Stimulated activated CD4-positive, alpha-beta T cell treated with anti-CD3 and anti-CD28 coated beads, Interleukin-12 subunit alpha, Interleukin-12 subunit beta, amount 100 ng/mL, for 48 hours (primary cell): ENCODE measurements at places on chromosomes 5 and 9.

DNA sequence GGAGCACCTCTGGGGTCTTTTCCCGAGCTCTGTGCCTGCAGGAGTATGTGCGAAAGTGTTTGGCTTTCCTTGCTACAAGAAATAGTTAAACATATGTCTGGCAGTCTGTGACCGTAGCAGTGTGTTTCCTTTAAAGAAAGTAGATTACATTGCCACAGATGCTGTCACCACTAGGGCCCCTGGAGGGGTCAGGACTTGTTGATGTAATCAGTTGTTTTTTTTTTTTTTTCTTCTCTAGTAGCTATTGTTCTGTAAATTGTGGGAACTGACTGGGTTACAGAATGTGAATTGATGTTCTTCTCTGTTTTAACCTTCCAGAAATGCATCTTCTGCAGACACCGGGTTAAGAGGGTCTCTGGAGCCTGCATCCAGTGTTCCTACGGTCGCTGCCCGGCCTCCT lies 345.6 kb downstream of the KDM4C start:
- no peak for DNase-seq

DNA sequence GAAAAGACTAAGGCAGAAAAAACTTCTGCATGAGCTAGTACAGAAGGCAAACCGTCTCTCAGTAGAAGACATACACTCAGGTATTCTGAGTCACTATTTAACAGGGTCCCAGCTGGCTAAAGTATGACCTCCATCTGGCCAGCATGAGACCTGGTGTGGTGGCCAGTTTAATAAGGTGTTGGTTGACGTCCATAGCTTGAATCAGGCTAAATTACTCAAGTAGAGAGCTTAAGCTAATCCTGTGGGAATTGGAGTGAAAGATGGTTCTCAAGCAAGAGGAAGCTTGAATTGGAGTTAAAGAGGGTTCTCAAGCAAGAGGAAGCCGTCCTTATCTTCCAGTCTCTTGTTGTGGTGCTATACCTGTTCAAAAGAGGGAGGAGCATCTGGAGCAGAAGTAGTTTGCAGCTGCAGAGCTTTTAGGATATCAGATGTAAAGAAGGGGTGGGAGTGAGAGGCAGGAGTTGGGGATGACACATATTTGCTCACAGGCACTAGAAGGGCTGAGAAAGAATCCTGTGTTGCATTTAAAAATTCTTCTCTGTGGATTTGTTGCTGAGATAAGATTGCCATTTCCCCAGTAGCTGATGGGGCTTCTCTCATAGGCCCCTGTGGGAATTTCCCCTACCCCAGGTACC lies 136.1 kb upstream of the RUSC2 start:
- DNase-seq, result no peak

DNA sequence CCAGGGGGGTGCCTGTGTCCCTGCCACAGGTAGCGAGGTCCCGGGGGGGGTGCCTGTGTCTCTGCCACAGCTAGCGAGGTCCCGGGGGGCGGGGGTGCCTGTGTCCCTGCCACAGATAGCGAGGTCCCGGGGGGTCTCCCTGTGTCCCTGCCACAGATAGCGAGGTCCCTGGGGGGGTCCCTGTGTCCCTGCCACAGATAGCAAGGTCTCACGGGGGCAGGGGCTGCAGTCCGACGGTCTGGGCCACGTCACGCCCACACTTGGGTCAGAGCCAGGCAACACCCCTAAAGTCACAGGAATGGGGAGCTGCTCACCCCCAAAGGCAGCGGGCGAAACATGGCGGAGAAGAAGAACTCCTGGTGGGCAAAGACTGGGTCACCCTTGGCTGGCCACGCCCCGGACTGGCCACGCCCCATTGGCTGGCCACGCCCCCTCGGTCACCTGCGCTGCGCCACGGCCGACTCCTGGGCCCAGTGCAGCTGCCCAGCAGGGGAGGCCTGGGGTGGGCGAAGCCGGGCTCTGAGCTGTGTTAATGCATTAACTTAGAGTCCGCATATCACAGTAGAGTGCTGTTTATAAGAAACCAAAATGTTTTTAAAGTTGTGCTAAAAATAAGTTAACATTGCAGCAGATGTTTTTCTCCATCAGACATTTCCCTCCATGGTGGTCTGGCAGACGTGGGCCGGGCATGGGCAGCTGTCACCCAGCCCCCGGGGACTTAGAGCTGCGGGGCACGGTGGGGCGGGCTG lies 7.0 kb downstream of the NOXA1 start:
- DNase-seq, result no peak

DNA sequence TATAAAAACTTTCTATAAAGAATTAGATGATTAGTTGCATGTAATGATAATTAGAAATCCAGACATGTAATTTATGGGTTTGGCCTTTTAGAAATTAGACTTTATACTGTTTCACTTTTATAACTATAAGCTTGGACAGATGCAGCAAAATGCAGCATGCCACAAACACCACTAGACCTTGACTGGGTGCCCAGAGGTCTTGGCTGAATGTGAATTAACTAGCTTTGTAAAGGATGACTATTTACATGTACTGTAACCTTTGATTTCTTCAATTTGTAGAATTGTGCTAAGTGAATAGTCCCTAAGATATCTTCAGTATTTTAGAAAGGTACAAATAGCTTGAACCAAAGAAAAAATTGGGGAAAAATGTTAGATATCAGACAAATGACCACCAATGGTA lies 2168.1 kb downstream of the MAT2B start:
- no peak for DNase-seq

DNA sequence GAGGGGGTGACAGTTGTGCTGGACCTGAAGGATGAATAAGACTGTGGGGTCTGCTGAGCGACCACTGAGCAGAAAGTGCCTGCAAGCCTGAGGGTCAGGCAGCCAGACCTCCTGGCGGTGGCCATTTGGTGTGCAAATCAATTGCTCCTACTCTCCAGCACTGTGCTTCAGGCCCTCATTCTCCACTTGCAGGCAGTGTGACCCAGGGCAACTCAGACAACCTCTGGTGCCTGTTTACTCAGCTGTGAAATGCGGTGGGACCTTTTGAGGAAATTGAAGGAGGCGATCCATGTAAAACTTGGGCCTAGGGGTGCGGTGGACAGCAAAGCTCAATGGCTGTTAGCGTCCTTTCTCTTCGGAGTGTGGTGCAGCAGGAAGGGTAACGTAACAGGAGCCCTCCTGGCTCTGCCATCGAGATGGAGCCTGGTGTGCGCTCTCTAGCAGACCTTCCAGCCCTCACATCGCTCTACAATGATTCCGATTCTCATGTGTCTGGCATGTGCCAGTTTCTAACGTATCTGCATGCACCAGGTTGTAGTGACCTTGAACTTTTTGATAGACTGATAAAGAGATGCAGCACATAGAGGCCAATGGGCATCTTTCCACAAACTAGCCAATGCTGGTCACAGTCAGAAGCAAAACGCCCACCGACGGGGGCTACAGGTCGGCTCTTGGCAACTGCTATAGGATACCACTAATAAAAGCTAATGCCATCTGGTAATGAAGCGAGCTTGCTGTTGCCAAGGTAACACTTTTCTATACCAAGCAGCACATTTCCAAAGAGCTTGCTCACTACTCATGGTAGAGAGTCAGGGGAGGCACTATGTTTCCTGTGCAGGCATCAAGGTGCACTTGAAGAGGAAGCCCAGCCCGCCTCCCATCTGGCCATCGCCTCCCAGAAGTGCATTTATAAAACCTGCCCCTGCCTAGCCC lies 159.7 kb upstream of the RAPGEF1 start:
- DNase-seq, result no peak

GRCh38 chr5:94754824-94755223 lies 136.4 kb downstream of the SLF1 start:
- no peak for DNase-seq

- DNase-seq, result no peak
Measured at GRCh38 chr5:112823656-112824055, 37.4 kb upstream of the SRP19 start.

- DNase-seq, result no peak
Measured at GRCh38 chr9:37053684-37054362, 19.8 kb upstream of the PAX5 start.

- DNase-seq, result no peak
Measured at GRCh38 chr5:65907135-65907534, 19.2 kb upstream of the ERBIN start.

GRCh38 chr9:14213504-14213903 lies 100.4 kb downstream of the NFIB start:
- DNase-seq, result no peak

- peak; percentile 39 for DNase-seq
Measured at GRCh38 chr5:113487781-113488644, at the start of gene MCC. Gene MCC (minus strand): TSS chr5:113488453.

- DNase-seq, result no peak
Measured at GRCh38 chr5:633501-633955, 21.4 kb downstream of the CEP72 start.

DNA sequence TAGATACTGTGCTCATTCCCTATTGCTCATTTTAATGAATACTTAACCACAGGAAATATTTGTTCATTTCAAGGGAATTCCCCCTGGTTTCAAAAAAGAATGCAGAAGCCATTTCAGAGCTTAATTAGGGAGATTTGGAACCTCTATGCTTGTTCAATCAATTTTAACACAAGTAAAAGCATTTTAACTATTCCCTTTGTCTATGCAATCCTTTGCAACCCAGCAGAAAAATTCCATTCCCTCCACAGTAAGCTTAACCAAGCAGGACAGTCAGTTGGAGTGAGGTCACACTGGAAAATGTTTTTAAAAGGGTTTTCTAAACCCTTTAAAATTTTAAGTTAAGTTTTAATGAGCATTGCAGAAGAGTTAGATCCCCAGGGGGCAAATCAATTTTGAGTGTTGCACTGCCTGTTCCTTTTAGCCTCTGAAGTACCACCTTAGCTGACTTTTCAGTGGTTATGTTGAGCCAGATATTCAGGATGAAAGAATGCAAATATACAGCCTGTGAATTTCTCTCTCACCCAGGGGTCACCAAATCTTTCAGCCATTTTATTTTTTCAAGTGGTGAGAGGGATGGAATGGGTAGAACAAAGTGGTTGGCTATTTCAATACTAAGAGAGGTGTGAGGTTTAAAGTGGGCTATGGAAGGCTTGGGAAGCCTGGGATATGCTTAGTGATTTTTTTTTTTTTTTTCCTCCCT lies 356.2 kb upstream of the NUDT12 start:
- DNase-seq, result no peak

- no peak for DNase-seq
Measured at GRCh38 chr5:28499766-28500290, 1461.4 kb upstream of the CDH9 start.

- DNase-seq, result no peak
Measured at GRCh38 chr5:157161996-157162395, 4.1 kb downstream of the GARIN3 start.

DNA sequence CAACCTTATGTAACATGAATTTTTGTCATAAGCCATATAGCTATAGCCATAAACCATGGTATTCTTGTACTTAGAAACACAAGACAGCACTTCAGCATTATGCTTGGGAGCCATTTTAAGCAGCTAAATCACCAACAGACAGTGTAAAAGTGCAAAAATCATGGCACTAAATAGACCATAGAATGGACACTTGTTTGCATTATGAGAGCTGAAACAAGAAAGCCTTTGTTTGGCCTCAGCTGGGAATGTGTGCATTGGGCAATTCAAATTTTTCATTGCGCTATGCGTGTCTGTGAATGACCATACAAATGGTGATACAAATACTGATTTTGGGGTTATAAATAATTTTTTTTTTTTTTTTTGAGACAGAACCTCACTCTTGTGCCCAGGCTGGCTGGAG lies 23.7 kb downstream of the KDM4C start:
- no peak for DNase-seq

DNA sequence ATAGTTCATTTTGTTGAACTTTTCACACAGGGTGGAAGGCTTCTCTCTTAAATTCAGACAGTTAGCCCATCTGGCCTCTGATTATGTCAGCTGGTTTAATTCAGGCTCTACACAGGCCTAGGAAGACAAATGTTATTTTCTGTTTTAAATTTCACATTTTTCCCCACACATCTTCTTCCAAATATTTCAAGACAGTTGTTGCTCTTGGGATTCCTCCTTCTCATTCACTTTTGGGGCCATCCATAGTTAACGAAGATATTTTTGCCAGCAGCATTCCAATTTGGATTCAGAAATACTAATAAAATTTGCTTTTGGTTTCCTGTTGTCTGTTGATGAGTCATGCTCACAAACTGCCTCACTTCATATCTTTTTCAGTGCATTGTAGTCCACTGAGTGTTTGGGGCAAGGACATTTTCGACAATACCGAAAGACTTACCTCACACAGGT lies 475.4 kb downstream of the DMAC1 start:
- DNase-seq, result no peak

DNA sequence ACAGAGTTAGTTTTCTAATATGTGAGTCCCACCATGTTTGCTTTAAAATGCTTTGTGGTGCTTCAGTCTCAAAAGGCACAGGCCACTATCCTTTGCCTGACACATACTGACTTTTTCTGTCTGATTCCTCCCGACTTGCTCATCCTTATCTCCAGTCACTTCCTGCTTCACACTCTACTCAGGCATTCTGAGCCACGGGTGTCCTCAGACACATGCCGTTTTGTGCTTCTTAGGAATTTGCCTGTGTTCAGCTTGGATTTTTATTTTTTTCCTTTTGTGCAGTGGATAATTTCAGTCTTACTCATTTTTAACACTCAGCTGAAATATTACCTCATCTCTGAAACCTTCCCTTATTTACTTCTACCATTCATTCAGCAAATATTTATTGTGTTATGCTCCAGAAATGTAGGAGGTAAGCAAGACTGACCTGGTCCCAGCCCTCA lies 54.1 kb downstream of the MAN2A1 start:
- DNase-seq, result no peak

DNA sequence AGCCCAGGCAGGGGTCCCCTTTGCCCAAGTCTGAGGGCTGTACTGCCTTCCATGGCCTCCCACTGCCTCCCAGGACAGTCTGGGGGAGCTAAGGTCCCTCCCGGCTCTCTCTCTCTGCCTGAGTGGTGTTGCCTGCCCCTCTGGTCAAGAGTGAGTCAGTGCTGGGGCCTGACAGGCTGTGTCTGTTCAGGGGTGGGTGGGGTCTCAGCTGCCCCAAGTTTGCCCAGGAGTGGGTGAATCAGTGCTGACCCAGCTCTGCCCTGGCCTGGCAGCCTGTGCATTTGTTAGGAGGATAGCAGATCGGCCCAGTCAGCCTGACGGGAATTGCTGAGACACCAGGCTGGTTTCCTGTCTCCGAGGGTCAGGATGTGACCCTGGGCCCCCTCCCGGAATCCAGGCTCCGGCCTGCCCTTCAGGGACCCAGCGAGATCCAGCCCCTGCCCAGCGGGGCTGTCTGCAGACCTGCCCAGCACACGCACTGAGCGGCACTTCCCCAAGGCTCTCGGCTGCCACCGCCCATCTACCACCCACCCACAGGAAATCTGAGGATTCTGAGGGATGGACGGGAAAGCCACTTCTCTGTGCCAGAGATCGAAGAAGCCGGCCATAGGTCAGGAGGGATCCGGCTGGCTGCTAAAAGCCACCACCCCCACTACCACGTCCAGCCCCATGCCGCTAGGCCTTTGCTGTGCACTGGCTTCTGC lies 15.9 kb downstream of the ENG start:
- no peak for DNase-seq

DNA sequence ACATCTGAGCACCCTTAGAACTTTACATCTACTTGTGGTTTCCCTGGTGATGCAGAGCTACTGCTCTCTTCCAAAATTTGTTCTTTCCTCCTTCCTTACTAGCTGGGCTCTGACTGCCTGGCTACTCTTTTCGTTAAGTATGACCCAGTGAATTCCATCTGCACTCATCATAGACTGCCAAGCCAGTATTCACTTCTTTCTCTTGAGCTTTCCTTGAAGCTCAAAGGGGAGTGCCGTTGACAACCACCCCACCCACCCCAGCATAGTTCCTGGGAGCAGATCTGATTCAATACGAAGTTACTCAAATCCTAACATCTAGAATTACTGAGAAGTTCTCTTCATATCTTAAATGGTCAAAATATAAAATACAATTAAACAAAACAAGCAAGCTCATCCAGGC lies 190.5 kb downstream of the ADAMTS12 start:
- DNase-seq, result no peak
